ENCODE measurements at places on chromosomes 4 and X.

DNA sequence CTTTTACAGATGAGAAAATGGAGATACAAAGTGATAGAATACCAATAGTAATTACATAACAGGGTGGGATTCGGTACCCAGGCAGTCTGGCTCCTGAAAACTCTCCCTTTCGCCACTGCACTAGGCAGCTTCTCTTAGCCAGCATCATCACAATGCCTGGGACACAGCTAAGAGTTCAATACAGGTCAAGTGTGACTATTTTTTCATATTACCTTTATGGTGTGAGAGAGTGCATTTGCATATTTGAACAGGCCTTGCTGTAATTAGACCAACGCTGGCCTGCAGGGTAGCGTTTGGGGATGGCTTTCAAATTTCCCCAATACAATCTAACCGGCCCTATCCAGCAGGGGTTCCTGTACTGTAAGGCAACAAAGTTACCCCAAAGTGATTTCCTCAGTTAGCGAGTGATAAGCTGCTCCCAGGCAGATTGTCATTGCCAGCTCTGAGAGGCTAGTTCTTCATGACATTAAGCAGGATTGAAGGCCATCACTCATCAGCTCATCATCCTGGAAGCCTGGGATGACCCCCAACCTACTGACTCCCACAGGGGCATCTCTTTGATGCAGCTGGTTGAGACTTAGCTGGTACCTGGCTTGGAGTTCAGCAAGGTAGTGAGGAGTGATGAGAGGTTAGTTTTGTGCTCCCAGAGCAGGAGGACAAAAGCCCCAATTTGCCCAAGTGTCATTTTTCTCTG lies 836.8 kb upstream of the LCORL start:
- DNase-seq: no peak

DNA sequence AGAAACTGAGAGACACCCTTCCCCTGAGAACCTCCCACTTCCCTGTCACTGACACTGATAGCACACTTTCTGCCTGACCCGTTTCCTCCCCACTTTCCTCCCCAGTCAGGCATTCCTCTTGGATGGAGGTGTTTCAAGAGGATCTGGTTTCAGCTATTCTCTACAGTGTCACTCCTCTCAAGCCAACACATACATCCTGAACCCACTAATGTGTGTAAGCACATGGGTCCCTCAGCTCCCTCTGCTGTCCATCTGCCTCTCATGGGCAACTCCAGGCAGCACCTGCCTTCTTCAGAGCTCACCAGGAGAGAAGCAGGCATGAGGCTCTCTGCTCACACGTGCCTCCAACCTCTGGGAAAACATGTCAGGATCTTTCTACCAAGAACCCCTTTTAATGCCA lies 207.6 kb downstream of the NAF1 start:
- DNase-seq: peak; percentile 52

GRCh38 chr4:38889143-38889542 lies 21.5 kb downstream of the FAM114A1 start:
- no peak for DNase-seq

GRCh38 chrX:73206366-73206765 lies 8.3 kb downstream of the NAP1L2 start:
- DNase-seq: no peak

DNA sequence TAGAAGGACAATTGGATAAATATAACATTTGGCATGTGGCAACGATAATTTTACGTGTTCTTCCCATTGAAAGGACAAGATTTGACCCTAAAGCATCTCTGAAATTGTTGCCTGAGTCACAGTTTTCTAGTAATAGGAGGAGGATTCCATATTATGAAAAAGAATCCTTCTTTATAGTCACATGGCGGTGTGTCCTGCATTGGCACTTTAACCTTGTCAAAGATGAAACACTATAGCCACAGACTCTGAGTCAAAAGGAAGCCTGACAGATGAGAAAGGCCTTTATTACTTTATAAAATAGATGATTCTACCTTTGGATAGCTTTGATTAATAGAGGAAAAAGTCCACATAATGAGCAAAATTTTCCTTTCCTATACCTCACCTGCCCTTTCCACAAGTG lies 11.5 kb downstream of the LNX1 start:
- no peak for DNase-seq

DNA sequence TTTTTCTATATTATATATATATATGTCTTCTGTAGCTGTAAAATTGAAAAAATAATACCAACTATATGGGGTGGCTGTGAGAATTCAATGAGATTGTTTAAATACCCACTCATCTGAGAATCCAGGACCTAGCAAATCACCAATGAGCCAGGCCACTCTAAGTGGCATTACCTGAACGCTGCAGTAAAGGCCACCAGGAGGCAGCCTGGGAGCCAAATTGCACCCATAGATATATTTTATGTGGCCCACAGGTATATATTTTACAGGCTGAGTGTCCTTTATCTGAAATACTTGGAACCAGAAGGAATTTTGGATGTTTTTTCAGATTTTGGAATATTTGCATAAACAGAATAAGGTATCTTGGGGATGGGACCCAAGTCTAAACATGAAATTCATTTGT lies 58.2 kb upstream of the C4orf50 start:
- no peak for DNase-seq

DNA sequence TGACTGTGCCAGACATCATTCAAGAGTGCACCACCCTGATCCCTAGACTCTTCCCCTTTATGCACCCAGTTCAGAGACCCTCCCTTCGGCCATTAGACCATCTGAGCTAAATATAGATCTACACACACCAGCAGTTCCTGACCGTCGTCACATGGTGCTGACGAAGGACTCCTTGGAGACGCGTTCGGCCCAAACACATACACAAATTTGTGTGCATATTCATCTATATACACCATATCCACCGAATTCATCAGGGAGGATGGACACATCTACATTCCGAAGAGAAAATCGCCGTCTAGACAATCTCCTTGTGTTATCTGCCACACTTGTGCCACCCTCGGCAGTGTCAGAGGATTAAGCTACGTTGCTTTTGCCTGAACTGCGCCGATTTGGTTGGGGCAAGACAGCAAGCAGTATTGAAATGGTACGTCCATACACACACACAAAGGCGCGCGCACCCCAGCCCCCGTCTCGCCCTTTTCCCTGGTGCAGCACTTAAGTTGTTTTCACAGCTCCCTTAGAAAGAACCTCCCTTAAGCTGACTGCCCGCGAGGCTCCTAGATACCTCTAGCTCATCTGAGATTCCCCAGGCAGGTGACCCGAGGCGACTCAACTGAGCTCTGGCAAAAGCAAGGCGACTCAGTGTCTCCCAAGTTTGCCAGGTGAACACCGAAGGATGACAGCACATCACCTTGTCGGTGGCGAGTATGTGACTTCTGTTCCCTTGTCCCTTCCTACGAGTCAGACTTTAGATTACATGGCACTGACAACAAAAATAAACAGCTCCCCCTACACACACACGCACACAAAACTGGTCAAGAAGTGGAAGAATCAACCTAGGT lies 1.0 kb downstream of the RASGEF1B start:
- DNase-seq: no peak

DNA sequence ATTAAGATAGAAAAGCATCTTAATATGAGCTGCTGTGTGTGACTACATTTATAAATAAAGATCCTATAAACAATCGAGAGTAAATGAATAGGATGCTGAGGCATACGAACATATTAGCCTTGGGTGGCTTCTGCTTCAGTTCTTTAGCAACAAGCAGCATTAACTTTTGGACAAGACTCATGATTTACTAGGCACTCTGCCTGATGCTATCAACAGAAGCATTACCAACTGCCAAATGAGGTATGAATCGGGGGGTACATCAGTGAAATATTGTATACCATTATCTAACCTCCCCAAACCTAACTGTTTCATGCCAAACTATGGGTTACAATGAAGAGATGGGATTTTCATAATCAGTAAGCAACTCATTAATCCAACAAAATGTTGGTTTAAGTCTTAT lies 113.1 kb downstream of the RAB28 start:
- DNase-seq: no peak

GRCh38 chr4:156390599-156391324 lies 437.1 kb upstream of the CTSO start:
- peak; percentile 70 for DNase-seq

GRCh38 chr4:151604238-151604637 lies 156.6 kb downstream of the GATB start:
- DNase-seq: no peak

DNA sequence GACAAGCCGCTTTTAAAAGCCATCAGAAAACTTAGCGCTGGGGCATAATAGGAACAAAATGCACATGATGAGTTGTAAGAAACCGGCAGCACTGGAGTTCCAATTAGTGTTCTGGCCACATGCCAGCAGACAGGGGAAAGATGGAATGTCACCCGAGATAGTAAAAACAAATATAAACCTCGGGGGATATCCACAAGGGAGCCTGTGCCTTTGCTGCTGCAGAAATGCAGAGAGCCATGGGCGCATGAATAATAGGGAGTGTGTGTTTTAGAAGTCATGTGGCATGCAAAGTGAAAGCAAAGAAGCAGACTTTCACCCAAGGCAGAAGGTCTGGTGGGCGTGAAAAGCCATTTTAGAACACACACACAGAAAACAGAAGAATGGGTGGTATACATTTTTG lies 19.1 kb downstream of the GPRASP3 start:
- no peak for DNase-seq

GRCh38 chr4:186727977-186728519 lies 4.4 kb upstream of the FAT1 start:
- DNase-seq: no peak

GRCh38 chr4:26887809-26888208 lies 27.2 kb downstream of the STIM2 start:
- no peak for DNase-seq

GRCh38 chr4:187362937-187363857 lies 632.4 kb upstream of the ZFP42 start:
- peak; percentile 20 for DNase-seq

DNA sequence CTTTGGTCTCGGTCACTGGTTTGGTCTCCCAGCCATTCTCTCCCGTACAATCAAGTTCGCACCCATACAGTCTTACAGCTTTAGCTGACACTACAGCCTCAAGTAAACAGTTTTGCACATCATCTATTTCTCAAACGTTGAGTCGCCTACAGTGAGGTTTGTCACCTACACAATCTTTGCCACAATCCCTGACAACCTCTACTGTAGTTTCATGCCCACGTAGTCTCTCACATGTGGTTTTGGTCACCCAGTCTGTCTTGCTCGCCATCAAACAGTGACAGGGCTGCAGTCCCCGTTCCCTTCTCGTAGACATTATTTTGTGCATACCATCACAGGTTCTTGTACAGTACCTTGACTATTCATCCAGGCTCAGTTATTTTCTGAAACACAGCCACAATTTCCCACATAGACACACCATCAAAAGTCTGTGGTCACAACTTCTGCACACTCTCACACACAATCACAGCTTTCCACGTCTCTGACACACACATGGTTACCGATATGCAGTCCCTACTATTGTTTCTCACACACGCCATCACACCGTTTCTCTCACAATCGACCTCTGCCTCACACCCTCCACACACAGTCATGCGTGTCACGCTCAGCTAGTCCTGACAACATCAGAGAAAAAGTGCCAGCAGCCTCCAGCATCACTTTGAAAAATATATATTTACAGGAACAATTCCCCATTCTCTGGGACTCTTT lies 5.3 kb upstream of the CFP start:
- DNase-seq: no peak

- no peak for DNase-seq
These were observed 194.0 kb downstream of the SMIM20 start for GRCh38 chr4:26108054-26108453.

DNA sequence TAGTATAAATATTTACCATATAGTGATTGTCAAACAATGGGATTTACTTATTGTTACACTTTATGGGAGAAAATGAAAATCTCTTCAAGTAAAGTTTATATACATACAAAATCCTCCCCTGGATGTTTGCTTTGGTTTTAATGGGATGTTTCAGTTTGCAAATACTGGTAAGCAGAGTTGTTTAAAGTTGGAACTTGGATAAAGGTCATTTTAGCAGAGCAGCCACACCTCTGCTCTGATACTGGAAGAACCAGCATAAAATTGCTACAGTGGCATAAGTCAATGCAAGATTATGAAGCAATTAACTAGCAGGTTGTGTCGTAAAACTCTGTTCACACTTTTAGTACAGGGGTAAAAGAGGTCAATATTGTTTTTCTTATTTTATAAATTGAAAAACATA lies 101.2 kb downstream of the TRAPPC11 start:
- DNase-seq: no peak

- peak; percentile 61 for DNase-seq
These were observed 11.9 kb upstream of the TRIML1 start for GRCh38 chr4:188127214-188127874.

DNA sequence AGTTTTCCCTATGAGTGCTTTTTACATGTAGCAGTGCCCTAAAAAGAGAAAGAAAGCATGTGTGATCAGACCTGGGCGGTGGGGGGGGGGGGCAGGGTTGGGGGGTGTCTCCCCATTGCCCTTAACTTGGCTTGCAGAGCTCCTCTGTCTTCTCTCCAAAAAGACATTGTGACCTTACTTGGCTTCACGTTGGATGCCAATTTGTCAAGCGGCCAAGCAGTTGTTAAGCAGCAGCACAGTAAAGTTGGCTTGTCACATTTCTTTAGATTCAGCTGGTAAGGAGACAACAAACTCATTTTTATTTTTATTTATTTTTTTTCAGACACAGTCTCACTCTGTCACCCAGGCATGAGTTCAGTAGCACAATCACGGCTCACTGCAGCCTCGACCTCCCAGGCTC lies 57.3 kb upstream of the ZNF157 start:
- peak; percentile 5 for DNase-seq

DNA sequence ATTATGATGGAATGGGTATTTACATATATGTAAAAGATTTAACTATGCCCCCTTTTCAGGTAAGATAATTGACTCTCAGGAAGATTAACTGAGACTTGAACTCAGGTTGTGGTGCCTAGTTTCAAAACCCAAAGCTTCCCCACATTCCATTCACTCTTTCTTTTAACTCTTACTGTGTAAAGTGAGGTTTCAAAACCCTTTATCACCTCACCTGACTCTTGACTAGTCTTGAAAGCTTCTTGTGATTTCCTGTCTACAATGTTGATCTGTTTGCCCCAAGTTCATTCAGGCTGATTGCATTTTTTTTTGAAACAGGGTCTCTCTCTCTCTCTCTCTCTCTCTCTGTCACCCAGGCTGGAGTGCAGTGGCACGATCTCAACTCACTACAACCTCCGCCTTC lies 40.5 kb upstream of the RAPGEF2 start:
- no peak for DNase-seq

DNA sequence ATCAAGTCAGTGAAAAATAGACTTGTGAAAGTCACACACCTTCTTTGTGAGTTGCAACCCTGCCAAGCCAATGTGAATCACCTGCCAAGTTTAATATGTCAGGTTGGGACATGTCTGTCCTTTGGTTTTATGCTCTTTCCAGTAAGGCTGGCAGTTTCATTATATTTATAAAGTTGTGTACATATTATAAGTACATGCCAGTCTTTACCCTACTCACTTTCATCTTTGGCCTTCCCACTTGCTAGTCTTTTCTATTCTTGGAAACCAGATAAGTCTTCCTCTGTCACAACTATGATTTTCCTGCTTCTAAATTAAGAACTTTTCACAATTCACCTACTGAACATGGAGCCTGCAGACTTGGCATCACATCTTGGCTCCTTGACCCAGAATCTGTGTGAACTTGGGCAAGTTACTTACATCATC lies 680.7 kb upstream of the BOD1L1 start:
- DNase-seq: no peak

- DNase-seq: no peak
These were observed 243.9 kb upstream of the FAT4 start for GRCh38 chr4:125070861-125071260.

- DNase-seq: no peak
These were observed 86.0 kb downstream of the FUNDC1 start for GRCh38 chrX:44456685-44457084.

GRCh38 chrX:112769034-112769433 lies 71.6 kb downstream of the AMOT start:
- DNase-seq: no peak
